ENCODE measurements at places on chromosomes 3 and 15.

DNA sequence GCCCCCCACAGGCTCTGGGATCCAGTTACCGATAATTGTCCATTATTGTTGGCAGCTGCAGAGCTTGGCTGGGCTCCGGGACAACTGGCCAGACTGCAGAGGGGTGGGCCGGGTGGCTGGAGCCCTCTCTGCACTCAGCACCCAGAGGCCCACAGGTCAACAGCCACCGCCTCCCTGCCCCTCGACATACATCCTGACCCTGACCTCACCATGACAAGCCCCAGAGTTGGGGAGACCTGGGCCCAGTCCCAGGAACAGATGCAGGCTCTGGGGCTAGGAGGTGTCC lies 22.4 kb downstream of the PTH1R start:
- DNase-seq: no peak

DNA sequence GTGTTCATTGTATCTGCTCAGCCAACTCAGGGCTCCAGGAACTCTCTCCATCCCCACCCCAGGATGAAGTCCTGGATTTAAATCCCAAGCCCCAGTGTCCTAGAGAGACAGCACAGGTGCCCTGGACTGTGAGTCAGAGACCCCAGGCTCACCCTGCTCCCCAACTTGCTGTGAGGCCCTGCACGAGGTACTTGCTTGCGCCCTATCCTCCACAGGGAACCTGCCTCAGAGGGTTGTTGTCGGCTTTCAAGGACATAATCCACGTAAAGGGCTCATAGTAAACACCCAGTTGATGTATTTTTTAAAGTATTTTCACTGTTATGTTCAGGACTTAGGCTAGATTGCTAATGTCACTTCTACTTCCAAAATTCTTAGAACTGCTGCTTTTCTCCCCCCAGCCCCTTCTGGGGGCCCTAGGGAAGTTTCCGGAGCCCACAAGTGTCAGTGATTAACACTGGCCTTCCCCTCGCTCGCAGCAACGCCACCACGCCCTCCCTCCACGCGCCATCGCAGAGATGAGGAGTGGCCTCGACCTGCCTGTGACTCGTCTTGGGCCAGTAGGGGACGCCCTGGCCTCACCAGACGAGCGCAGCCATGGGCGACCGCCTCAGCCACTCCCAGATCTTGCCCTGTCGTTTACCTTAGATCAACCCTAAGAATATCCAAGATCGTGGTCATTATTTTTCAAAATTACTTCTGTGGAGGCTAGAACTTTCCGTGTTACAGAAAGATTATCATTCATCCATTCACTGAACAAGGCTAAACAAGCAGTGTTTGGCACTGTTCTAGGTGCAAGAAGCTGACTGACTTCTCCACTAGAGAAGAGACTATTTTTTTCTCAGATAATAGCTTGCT lies 6.0 kb upstream of the SRP14 start:
- DNase-seq: peak; percentile 38

DNA sequence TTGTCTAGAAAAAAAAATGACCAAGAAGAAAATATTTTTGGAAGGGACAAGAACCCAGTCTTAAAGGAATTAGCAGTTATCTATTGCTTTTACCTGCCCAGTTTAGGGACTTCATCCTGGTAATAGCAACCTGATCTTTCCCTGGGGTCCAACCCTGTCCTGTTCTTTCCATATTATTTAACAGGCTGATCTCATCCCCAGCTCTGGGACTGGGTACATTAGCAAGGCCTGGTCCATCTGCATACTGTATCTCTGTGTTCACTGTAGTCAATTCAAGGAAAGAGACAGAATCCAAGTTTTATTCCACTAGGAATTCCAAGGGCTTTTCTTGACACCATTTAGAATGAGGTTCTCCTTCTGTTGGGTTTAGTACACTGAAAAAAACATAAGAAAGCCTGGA lies 191.7 kb upstream of the GADL1 start:
- DNase-seq: no peak

GRCh38 chr3:38834110-38834509 lies 18.1 kb upstream of the SCN10A start:
- no peak for DNase-seq

All from stimulated activated naive CD4-positive, alpha-beta T cell (primary cell).